ENCODE measurements at places on chromosomes 6 and 20.

- no peak for DNase-seq
Observed at GRCh38 chr6:55175078-55176049, 1.0 kb downstream of the HCRTR2 start.

- DNase-seq, result no peak
Observed at GRCh38 chr20:32158943-32159660, 48.4 kb downstream of the PLAGL2 start.

GRCh38 chr20:50227506-50227905 is 36.9 kb downstream of the CEBPB start:
- DNase-seq, result no peak

DNA sequence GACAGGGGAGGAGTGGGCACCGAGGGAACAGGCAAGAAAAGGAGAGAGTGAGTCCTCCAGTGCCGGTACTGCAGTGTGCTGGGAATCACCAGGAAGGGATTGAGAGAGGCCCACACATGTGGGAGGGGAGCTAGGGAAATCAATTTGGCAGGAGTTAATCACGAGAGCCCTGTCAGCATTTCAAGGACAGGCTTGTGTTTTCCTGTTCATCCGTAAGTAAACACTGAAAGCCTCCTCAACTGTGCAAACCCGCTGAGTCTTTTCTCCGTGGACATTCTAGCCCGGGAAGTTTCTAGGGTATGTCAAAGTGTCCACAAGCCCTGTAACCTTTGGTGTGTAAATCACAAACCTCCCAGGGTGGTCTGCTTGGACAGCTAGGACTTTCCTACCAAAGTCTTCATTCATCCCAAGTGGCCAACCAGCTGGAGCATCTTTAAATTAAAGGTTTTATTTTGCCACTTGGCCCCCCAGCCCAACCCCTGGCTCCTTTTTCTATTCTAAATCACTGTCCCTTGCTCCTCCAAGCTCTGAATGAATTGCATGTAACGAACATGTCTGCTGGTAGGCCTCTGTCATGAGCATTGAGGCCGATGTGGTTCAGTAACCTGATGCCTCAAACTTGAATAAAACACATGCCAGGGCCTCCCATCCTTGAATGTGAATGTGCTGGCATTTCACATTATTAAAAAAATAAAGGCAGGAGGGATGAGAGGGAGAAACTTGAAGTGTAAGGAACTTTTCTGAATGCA is 149.1 kb downstream of the ZNF217 start:
- no peak for DNase-seq

DNA sequence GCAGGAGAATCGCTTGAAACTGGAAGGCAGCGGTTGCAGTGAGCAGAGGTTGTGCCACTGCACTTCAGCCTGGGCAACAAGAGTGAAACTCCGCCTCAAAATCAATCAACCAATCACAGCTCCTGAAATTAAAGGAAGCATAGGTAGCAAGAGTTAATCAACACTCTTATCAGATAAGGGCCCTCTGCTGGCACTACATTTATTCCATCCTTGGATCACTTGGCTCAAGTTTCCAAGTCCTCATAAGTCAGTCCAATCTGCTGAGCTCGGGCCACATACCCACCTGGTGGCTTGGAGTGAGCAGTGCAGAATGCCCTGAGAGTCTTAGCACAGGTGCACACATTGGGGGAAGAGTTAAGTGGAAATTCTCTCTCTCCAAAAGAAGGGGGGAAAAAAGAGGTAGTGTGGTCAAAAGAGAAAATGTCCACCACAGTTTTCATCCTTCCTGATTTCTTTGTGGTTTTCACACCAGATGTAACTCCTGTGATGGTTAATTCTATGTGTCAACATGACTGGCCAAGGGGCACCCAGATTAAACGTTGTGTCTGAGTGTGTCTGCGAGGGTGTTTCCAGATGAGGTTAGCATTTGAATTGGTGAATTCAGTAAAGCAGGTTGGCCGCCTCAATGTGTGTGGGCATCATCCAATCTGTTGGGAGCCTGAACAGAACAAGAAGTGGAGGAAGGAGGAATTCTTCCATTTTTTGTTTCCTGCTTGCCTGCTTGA is 14.2 kb upstream of the FAM8A1 start:
- no peak for DNase-seq
